ENCODE measurements at places on chromosomes 7 and 10.
A peak's percentile ranks its signal among the peaks of the same experiment; 100 is the strongest.

GRCh38 chr7:133688483-133689239 lies 435.8 kb downstream of the EXOC4 start:
- H3K27me3 ChIP-seq: no peaks in the 10 kb centered on the region
- H3K27ac ChIP-seq: no peak overlapping the region
- H3K4me3 ChIP-seq: no peak overlapping the region
- no peaks in the 10 kb centered on the region for H3K36me3 ChIP-seq
- no peak for DNase-seq
- no peaks in the 10 kb centered on the region for H3K4me1 ChIP-seq

GRCh38 chr10:133132473-133133291 lies 27.3 kb upstream of the KNDC1 start:
- no peaks in the 10 kb centered on the region for H3K4me1 ChIP-seq
- no peak overlapping the region for H3K4me3 ChIP-seq
- no peak for DNase-seq
- H3K36me3 ChIP-seq: no peaks in the 10 kb centered on the region
- no peak overlapping the region for H3K27ac ChIP-seq

GRCh38 chr10:57420881-57421280 lies 846.8 kb downstream of the IPMK start:
- no peak overlapping the region for H3K27ac ChIP-seq
- no peak overlapping the region for H3K4me3 ChIP-seq
- DNase-seq: no peak
- no peaks in the 10 kb centered on the region for H3K27me3 ChIP-seq
- no peaks in the 10 kb centered on the region for H3K36me3 ChIP-seq
- no peaks in the 10 kb centered on the region for H3K4me1 ChIP-seq

GRCh38 chr7:132752431-132752830 lies 176.2 kb upstream of the PLXNA4 start:
- no peak overlapping the region for H3K27ac ChIP-seq
- no peaks in the 10 kb centered on the region for H3K36me3 ChIP-seq
- no peak for DNase-seq
- no peaks in the 10 kb centered on the region for H3K4me1 ChIP-seq
- no peaks in the 10 kb centered on the region for H3K27me3 ChIP-seq

DNA sequence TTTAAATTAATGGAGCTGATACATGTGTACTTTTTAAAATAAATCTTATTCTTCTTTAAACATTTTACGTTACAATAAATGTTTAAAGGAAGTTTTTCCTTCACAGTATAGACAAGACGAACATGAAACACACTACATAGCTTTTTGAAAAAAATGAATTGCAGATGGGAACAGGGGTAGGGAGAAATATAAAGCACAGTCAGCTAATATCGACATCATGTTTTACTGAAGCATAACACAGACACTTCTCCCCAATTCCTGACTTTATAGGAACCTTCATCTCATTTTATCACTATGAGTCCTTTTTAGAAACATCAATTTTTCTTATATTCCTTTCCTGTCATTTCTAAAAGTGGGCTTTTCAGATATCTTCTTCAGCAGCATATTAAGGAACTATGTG lies 153.5 kb downstream of the MACC1 start:
- H3K4me1 ChIP-seq: no peaks in the 10 kb centered on the region
- DNase-seq: no peak
- no peak overlapping the region for H3K4me3 ChIP-seq
- H3K36me3 ChIP-seq: no peaks in the 10 kb centered on the region

DNA sequence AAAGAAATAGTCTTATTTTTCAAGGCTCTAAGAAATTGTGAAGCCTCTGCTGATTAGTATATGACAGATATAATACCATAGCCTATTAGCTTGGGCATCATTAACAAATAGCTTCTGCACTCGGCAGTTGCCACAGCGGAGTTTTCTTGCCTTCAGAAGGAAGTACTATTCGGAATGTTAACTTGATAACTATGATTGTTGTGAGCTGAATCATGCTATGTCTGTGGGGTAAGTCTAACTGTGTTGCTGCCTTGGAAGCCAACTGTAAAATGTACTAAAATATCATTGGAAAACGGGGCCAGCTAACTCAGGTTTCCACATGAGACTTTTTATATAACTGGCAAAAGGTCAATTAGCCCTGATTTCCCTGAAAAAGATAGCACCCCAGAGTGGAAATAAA lies 93.2 kb downstream of the TWIST1 start:
- DNase-seq: no peak
- no peaks in the 10 kb centered on the region for H3K4me1 ChIP-seq
- H3K36me3 ChIP-seq: no peaks in the 10 kb centered on the region
- no peaks in the 10 kb centered on the region for H3K27me3 ChIP-seq
- no peak overlapping the region for H3K27ac ChIP-seq

GRCh38 chr10:88866454-88866853 lies 13.6 kb upstream of the STAMBPL1 start:
- H3K27ac ChIP-seq: no peak overlapping the region
- no peaks in the 10 kb centered on the region for H3K36me3 ChIP-seq
- no peaks in the 10 kb centered on the region for H3K27me3 ChIP-seq
- no peaks in the 10 kb centered on the region for H3K4me1 ChIP-seq
- DNase-seq: no peak

- no peak for DNase-seq
- H3K36me3 ChIP-seq: no peaks in the 10 kb centered on the region
These were observed 85.3 kb upstream of the MGMT start for GRCh38 chr10:129381741-129382140.

DNA sequence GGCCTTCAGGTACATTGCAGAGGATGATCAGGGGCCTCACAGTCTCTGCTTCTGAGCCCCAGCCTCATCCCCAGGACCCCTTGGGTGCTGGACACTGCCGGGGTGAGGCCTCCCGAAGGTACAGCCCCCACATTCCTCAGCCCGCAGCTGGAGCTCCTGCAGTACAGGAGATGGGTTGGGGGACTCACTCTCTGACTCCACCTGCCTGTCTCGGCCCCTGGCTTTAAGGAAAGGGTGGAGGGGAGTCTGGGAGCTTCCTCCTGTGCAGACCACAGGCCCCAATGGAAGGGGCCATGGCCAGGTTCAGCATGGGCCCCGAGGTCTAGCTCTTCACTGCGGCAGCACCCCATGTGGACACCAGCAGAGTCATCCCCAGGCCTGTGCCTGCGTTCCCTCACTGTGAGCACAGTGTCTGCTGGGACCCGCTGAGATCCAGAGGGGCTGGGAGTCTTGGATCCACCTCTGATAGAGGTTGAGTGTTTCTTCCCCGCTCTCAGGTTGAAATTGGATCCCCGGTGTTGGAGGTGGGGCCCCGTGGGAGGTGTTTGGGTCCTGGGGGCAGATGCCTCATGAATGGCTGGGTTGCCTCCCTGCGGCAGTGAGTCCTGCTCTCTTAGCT lies 99.9 kb downstream of the PRKAG2 start:
- no peaks in the 10 kb centered on the region for H3K27me3 ChIP-seq
- peaks cover 6% of the 10 kb centered on the region for H3K36me3 ChIP-seq
- no peak overlapping the region for H3K4me3 ChIP-seq
- no peak overlapping the region for H3K27ac ChIP-seq

DNA sequence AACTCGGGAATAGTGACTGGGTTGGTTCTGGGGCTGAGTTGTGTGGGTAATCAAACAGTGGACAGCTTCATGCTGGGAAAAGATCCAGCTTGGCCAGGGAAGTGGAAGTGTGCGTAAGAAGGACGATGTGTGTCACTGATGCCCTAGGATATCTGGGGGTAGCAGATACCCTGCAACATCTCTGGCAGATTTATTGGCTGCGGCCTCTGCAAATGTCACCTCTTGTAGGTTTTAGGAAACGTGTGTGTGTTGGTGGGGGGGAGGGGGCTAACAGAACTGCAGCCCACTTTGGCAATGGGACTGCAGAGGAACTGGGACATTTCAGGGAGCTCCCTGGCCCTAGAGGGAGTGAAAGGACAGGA lies 965 bp upstream of the AGAP3 start:
- no peaks in the 10 kb centered on the region for H3K27me3 ChIP-seq
- H3K36me3 ChIP-seq: no peaks in the 10 kb centered on the region
- peaks cover 56% of the 10 kb centered on the region for H3K4me1 ChIP-seq
- peak overlapping the region; percentile 74 for H3K27ac ChIP-seq
- H3K4me3 ChIP-seq: no peak overlapping the region

- H3K4me1 ChIP-seq: no peaks in the 10 kb centered on the region
- H3K27ac ChIP-seq: no peak overlapping the region
- no peak overlapping the region for H3K4me3 ChIP-seq
- no peaks in the 10 kb centered on the region for H3K27me3 ChIP-seq
These were observed 23.2 kb downstream of the MYL10 start for GRCh38 chr7:101605611-101606497.

DNA sequence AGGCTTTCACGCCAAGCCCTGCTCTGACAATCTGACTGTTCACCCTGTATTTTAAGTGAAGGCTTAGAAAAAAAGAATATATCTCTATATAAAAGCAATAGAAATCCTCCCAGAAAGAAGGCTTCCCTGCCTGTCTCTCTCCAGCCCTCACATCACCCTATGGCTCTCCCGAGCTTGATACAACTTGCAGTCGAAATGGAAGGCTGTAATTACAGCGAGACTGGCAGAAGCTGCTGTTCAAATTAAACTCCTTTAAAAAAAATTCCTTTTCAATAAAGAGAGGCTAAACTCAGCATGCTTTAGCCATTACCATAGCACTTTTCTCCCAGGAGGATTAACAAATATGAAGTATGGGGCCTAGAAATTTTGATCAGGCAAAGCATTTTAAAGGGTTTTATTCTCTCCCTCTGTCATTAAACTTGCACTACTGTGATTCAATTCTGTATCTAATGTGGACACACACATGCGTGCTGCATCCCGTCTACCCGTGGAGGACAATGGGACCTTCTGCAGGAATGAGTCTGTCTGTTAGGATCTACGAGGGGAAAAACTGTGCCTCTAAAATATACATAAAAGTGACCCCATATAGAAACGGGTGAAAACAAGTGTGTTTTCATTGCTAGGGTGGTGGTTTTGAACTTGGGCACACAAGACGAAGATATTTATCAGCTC lies 223.8 kb downstream of the USP6NL start:
- no peaks in the 10 kb centered on the region for H3K27me3 ChIP-seq
- no peak overlapping the region for H3K4me3 ChIP-seq
- no peaks in the 10 kb centered on the region for H3K36me3 ChIP-seq
- H3K4me1 ChIP-seq: no peaks in the 10 kb centered on the region
- no peak overlapping the region for H3K27ac ChIP-seq
- no peak for DNase-seq

DNA sequence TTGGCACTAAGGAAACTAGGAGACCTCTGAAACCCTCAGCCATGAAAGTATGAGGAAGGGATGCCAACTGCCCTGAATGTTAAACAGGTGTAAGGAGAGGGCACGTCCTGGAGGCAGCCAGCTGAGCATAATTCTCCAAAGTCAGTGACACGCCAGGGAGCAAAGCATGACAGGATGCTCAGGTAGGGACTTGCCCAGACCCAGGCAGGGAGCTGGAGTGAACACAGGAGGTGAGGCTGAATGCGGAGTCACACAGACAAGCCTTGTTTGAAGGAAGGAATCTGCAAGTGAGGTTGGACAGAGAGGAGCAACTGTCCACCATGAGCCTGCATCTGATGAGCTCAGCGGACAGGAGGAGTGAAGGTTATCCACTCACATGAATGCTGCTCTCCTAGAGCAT lies 41.5 kb downstream of the KLRG2 start:
- no peaks in the 10 kb centered on the region for H3K4me1 ChIP-seq
- H3K27ac ChIP-seq: no peak overlapping the region
- H3K27me3 ChIP-seq: no peaks in the 10 kb centered on the region

DNA sequence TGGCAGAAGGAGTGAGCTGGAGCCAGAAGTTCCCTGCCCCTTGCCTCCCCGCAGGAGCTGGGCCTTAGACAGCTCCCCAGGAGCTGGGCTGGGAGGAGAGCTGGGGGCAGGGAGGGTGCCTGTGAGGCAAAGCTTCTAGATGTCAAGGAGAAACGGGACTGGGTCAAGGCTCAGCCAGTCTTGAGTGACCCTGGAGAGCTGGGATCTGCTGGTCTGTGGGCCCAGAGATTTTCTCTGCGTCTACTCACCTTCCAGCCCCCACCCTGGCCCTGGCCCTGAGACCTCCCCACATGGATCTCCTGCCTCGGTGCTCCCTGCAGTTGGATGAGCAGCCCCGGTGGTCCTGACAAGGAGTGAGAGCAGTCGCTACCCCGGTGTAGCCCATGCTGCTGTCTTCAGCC lies 20.3 kb upstream of the SHH start:
- no peaks in the 10 kb centered on the region for H3K36me3 ChIP-seq
- no peak for DNase-seq
- no peaks in the 10 kb centered on the region for H3K27me3 ChIP-seq
- no peak overlapping the region for H3K27ac ChIP-seq

- H3K36me3 ChIP-seq: no peaks in the 10 kb centered on the region
- peak overlapping the region; percentile 59 for H3K4me3 ChIP-seq
- H3K4me1 ChIP-seq: no peaks in the 10 kb centered on the region
- peak overlapping the region; percentile 9 for H3K27ac ChIP-seq
- no peak for DNase-seq
- no peaks in the 10 kb centered on the region for H3K27me3 ChIP-seq
These were observed 1.1 kb downstream of the MARVELD1 start for GRCh38 chr10:97714401-97715258.

- no peak overlapping the region for H3K27ac ChIP-seq
- H3K36me3 ChIP-seq: no peaks in the 10 kb centered on the region
- no peak for DNase-seq
- no peaks in the 10 kb centered on the region for H3K27me3 ChIP-seq
- H3K4me1 ChIP-seq: no peaks in the 10 kb centered on the region
These were observed 45.4 kb downstream of the KAT6B start for GRCh38 chr10:74871595-74872382.

GRCh38 chr7:134865001-134865845 lies 85.8 kb downstream of the CALD1 start:
- peaks cover 10% of the 10 kb centered on the region for H3K4me1 ChIP-seq
- H3K27me3 ChIP-seq: no peaks in the 10 kb centered on the region
- H3K4me3 ChIP-seq: peak overlapping the region; percentile 42
- H3K36me3 ChIP-seq: no peaks in the 10 kb centered on the region
- no peak overlapping the region for H3K27ac ChIP-seq

DNA sequence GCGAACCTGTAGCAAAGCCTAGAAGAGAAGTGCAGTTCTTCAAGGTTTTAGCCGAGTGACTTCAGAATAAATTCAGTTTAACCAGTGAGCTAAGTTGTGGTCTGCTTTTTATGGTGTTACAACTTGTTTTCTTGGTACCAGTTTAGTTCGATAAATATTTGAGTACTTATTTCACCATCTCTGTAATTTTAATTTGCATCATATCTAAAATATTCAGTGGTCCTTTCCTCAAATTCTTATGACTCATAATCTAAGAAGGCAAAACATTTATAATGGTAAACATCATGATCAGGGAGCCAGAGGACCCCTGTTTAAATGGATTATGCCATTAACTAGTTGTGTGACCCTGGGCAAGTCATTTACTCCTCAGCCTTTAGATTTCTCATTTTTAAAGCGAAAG lies 4.1 kb upstream of the BMPER start:
- H3K4me1 ChIP-seq: no peaks in the 10 kb centered on the region
- DNase-seq: no peak
- no peaks in the 10 kb centered on the region for H3K36me3 ChIP-seq
